ENCODE measurements at places on chromosomes 3 and 15.

- no peak for DNase-seq
Observed at GRCh38 chr15:70714565-70714964, 48.8 kb downstream of the UACA start.

DNA sequence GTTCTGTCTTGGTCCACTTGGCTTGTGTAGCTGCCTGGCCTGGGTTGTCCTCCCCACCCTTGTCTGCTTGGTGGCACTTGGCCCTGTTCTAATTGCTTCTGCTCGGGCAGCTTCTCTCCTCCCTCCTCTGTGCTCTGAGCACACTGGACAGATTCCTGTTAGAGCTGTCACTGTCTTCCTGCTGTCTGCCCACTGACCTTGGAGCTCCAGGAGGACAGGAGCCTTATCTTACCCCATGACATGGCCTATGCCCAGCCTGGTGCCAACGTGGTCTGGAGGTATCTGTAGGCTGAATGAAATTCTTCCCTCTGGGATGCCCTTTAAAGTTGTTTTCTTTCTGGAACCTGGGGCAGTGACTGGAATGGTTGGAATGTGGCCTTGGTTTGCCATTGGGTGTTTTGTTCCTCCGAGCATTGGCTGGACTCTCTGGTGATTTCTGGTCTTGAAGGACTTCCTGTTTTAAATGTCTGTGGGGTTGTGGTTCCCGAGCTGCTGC, 94.1 kb downstream of the FAM43A start:
- no peak for DNase-seq

DNA sequence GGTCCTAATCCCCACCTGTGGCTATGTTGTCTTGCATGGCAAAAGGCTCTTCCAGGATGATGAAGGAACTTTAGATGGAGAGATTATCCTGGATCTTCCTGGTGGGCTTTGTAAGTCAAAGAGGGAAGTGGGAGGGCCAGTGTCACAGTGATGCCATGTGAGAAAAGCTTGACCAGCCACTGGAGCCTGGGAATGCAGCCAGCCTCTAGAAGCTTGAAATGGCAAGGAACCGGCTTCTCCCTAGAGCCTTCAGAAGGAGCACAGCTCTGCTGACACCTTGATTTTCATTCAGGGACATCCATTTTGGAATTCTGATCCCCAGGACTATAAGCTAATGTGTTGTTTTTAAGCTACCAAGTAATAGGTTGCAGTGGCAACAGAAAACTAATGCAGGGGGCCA, 58.3 kb downstream of the CLEC3B start:
- no peak for DNase-seq

DNA sequence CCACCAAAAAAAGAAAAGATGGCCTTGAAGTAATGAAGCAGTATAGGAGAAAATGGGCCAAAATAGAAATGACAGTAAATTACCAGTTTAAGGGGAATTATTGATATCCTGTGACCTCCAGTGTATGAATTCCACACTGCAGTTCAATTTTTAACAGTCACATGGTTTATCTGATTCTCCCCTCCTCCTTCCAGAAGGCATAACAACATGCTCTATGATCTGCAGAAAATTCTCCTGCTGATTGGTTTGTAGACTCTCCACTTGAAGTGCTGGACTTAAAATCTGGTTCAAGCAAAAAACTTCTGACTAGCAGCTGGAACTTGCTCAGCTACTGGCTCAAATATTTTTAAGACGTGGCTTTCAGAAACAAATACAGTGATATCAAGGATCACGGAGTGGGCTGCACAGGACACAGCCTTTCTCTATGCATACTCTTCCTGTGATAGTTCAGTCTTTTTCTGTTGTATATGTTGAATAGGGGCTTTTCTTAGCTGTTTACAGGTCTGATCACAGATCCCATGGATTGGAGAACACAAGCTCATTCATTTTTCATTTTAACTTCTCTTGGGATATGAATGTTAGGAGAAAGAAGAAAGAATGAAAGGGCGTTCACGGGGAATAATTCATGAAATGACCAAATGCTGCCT, 211.5 kb downstream of the LSAMP start:
- DNase-seq: no peak

DNA sequence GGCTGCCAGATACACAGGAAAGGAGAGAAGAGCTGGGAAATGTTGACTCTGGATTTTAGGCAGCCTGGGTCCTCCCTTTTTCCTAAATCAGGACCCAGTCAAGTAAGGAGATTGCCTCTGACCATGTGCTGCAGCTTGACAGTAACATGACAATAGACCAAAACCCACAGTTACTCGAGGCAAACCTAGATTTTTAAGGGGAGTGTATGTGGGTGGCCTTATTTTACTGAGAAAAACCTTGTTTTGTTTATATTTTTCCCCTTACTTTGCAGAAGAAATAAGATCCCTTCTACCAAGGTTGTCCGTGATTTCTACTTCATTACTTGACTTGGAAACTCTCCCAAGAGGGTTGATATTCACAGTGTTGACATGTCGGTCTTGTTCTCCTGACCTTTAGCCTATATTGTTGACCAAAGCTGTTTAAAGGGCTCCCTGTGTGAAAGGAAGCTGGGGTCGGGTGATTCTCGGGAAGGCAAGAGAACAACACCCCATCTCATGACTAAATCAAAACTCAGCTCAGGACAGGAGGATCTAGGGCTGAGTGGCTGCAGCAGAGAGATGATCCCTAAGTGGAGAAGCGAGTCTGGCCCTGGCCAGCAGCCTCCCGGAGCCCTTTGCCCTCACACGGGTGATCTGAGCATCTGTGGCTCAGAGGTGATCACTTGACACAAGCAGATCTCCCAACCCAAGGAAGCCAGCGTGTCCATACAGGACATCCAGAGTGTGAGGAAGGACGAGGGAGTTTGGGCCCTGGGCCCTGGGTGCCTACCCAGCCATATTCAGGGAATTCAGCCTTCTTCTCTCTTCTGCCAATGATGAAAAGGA, 31.0 kb upstream of the SLCO2A1 start:
- DNase-seq: peak; percentile 62

GRCh38 chr3:141816958-141817357, 53.8 kb downstream of the GRK7 start:
- DNase-seq: no peak

DNA sequence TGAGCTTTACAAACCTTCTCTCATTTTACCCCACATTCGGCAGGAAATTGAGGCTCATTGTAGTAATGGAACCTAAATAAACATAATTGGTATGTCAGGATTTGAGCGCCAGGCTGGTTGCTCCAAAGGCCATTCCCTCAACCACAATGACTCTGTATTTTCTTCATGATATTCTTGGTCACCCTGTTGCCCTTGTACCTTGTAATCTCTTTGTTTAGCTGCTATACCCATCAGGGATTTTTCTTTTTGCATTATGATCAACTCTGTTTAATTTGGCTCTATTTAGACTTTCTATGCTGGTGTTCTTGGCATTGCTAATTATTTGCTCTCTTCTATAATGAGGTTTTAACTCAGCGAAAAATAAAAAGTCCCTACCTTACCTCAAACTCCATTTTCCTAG, 29.8 kb downstream of the DUOX2 start:
- DNase-seq: no peak

- no peak for DNase-seq
Observed at GRCh38 chr15:53675832-53676231, 83.6 kb downstream of the WDR72 start.

- DNase-seq: no peak
Observed at GRCh38 chr3:38453913-38454177, 155 bp downstream of the ACVR2B start.

- DNase-seq: no peak
Observed at GRCh38 chr15:70767667-70768066, 4.3 kb upstream of the UACA start.

DNA sequence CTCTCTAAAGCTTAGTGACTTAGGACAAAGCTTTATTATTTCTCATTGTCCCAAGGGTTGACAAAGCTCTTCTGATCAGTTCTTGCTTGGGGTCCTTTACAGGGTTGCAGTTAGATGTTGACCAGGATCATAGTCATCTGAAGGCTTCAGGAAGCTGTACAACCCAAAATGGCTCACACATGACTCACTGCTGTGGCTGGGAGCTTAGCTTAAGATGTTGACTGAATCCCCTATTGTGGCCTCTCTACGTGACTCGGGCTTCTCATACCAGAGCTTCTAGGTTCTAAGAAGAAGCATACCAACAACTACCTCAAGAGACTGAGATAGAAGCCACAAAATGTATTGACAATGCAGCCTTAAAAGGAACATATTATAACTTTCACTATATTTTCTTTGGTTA, 569.6 kb upstream of the ROBO2 start:
- DNase-seq: no peak

GRCh38 chr15:81454024-81454423, 80.0 kb upstream of the TMC3 start:
- no peak for DNase-seq

DNA sequence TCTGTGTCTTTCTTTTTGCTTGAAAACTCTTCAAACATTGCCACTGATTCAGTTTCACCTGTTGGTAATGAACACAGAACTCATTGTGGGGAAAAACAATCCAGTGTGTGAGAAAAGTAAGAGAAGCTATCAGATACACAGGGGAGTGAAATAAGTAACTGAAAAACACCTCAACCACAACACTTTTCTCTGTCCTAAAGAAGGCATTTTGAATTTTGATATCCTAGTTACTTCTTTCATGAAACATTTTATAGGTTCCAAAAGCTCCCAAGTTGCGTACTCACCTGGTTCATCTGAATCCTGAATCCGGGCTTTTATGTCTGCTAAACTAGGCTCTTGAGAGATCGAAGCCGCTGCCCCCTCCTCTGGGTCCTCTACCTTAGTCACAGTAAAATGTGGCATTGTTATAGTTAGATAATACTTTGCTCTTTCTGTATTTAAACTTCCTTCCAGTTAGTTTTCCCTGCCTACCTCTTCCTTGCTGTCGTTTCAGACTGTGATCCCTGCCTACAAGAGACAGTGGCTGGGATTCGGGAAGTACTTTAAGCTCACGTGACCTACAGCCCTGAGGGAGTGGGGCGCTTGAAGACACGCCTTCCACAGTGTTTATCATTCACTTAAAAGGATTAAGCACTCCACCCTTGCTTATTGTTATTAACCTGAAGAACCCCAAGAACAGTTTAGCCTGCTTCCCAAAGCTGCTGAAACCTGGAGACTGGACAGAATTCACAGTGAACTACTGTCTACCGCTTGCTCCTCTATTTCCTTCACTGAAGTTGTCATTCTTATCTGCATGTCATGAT, 19.1 kb downstream of the SLC12A6 start:
- no peak for DNase-seq

DNA sequence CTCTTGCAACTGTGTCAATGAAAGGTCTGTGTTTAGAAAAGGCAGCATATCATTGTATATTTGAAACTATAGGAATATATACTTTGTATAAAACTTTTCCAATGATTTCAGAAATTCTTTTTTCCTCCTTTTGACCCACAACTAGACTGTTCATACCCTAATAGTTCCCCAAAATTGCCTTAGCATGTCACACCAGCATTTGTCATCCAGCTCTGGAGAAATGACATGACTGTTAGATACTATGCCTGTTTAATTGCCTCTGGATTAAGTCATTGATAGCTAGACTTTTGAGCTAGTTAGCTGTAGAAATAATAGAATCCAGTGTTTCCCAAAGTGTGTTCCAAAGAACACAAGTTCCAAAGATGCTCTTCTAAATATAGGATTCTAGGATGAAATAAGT, 32.4 kb downstream of the B3GALNT1 start:
- no peak for DNase-seq

Data from coronary artery (tissue), 2 donors.